Activated B cell treated with CpG ODN at 0.5 μM for 24 hours (primary cell): ENCODE measurements at places on chromosomes 5 and 9.
A peak's percentile ranks its signal among the peaks of the same experiment; 100 is the strongest.

GRCh38 chr9:120477534-120478001 lies 102.4 kb downstream of the CDK5RAP2 start:
- H3K4me1 ChIP-seq = no peaks in the 10 kb centered on the region
- no peaks in the 10 kb centered on the region for H3K27me3 ChIP-seq
- no peak for DNase-seq
- H3K36me3 ChIP-seq = peaks cover 81% of the 10 kb centered on the region
- no peak overlapping the region for H3K27ac ChIP-seq
- no peak overlapping the region for H3K4me3 ChIP-seq

DNA sequence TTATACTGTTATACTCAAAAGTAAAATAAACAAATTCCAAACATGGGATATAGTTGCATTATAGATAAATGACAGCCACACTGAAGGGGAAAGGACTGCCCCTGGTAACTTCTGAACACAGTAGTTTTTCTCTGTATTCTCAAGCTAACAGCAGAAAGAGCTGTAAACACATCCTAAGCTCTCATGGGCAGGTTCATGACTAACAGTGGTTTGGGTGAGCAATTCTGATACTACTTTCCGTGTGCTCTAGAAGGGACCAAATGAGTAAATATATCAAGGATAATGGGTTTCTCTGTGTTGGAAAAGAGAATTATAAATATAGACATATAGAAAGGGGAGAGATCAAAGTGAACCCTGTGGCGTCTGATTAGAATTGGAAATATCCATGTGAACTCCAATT lies 2.2 kb upstream of the LCN6 start:
- no peak for DNase-seq
- no peaks in the 10 kb centered on the region for H3K27me3 ChIP-seq
- H3K36me3 ChIP-seq = peaks cover 9% of the 10 kb centered on the region
- peak overlapping the region; percentile 91 for H3K27ac ChIP-seq

- H3K4me1 ChIP-seq = peaks cover 3% of the 10 kb centered on the region
- DNase-seq = no peak
- H3K27me3 ChIP-seq = no peaks in the 10 kb centered on the region
- H3K27ac ChIP-seq = no peak overlapping the region
- H3K4me3 ChIP-seq = no peak overlapping the region
Observed at GRCh38 chr9:113247640-113248039, 26.3 kb downstream of the SLC31A1 start.

- no peak overlapping the region for H3K4me3 ChIP-seq
- no peak overlapping the region for H3K27ac ChIP-seq
- no peaks in the 10 kb centered on the region for H3K27me3 ChIP-seq
- no peaks in the 10 kb centered on the region for H3K36me3 ChIP-seq
Observed at GRCh38 chr5:174272671-174273070, 227.2 kb downstream of the NSG2 start.
